ENCODE measurements at places on chromosomes 6 and 20.

- DNase-seq, result no peak
Measured at GRCh38 chr6:113979937-113980336, 9.0 kb upstream of the HDAC2 start.

DNA sequence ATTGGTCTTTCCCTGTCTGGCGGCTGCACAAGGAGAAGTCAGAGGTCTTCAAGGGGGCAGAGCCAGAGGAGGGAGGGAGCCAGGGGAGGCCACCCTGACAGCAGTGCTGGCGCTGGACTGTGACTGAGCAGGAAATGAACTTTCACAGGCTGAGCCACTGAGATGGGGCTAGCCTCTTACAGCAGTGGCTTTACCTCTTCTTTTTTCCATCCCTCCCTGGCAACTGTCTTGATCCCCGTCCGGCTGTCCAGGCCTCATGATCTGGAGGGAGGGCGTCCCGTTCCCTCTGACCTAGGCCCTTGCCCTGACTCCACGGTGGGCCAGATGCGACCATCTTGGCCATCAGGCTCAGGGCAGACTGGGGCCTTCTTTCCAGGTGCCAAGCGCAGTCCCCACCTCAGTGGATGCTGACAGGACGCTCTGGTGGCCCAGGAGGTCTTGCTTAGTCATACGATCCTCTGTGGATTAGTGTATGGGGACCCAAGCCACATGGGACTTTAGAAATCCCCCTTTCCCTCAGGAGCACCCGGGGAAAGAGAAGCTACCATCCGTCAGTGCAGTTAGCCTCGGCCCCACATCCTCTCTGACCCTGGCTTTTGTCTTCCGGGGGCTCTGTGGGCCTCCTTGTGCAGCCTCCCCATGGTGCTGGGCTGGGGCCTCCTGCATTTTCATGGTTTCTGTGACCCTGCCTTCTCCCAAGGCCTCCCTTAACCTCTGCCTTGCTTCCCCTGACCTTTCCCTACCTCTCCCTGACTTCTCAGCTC is 57.4 kb upstream of the CCDC167 start:
- DNase-seq, result no peak

DNA sequence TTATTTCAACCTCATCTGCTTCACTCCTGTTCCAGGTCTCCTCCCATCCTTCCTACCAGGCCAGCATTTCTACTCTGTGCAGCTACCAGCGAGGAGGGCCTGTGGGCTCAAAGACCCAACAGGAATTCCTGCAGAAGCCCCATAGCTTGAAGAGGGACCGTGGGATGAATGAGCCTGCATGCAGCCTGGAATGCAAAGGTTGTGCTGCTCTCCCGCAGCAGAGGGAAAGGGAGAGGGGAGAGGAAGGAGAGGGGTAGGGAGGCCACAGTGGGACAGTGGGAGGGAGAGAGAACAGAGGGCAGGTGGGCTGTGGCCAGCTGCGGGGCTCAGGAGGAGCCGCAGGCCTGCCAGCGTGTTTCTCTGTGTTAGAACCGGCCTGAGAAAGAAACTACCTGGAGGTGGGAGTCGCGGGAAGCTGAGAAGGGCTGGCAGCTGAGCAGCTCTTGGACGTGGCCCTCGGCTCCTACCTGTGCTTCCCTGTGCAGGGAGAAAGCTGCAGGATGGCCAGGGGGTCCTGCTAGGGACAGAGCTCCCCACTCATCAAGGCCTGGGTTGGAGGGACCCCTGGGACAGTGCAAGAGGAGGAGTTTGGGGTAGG is 66.1 kb upstream of the MLN start:
- no peak for DNase-seq

DNA sequence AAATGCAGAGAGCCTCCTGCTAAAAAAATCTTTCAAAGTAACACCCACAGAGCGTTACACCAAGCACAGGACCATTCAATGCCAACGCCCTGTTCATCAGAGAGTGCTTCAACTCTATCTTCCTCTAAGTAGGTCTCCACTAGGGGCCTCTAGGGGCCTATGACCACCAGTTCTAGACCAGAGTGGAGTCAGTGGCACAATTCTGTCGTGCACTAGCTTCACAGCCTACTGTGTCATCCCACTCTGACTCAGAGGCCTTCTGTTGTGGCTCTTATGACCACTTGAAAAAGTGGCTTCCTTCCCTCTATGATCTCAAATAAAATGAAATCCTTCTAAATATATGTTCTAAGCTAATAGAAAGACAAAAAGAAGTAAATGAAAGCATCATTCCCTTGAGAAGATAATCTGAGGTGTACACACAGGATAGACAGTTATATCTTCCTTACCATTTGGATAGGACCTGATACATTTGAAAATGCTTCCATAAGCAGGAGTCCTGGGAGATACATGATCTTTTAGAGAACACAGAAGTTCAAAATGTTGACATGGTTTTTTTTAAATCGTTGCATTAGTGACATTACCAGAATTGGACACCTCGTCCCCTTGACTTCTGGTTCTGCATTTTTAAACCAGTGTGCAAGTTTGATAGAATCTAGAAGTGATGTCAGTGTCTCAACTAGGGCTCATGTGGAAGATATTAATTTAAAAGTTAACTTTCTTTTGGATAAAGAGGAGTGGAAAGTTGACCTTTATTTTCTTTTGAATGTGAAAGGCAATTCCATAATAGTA is 151.9 kb downstream of the SH3BGRL2 start:
- no peak for DNase-seq

GRCh38 chr6:80319196-80319595 is 212.7 kb downstream of the BCKDHB start:
- no peak for DNase-seq

All from naive thymus-derived CD8-positive, alpha-beta T cell (primary cell).